ENCODE measurements at places on chromosomes 11 and 22.
A peak's percentile ranks its signal among the peaks of the same experiment; 100 is the strongest.

GRCh38 chr11:81030186-81030585 is 1589.4 kb upstream of the TENM4 start:
- DNase-seq = no peak

- DNase-seq = peak; percentile 95
These were observed 8.4 kb upstream of the SLC2A11 start for GRCh38 chr22:23849009-23850006.

GRCh38 chr22:43126501-43127165 is 16.1 kb downstream of the BIK start:
- no peak for DNase-seq

- DNase-seq = no peak
These were observed 27.4 kb upstream of the MYOD1 start for GRCh38 chr11:17691976-17692375.

Measured in stimulated activated CD4-positive, alpha-beta T cell treated with anti-CD3 and anti-CD28 coated beads, Interleukin-2, amount 100 ng/mL, for 48 hours (primary cell).